ENCODE measurements at places on chromosomes 6 and 20.

- no peak for DNase-seq
Measured at GRCh38 chr6:161189891-161190290, 84.0 kb downstream of the AGPAT4 start.

GRCh38 chr20:34377072-34377847 is 14.2 kb downstream of the ITCH start:
- no peak for DNase-seq

GRCh38 chr6:136226674-136227377 is 23.3 kb downstream of the MTFR2 start:
- no peak for DNase-seq

DNA sequence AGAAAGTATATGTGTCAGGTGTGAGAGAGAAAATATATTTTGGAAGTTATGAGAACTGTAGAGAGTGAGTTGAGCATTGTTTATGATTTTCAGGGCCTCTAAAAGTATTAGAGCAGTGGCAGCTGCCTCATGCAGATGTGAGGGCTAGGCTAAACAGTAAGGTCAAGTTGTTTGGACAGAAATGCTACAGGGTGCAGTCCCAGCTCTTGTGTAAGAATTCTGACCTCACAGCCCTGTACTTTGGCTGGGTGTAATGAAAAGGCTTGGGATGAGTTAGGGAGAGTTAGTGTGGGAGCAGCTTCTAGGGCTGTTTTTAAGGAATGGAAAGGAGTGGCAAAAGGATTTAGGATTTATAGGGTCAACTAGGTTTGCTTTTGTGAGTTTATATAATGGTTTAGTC is 764.8 kb upstream of the ADGRB3 start:
- peak; percentile 71 for DNase-seq

- no peak for DNase-seq
Measured at GRCh38 chr6:145279993-145280392, 455.3 kb downstream of the EPM2A start.

- DNase-seq = no peak
Measured at GRCh38 chr6:167103041-167103891, 19.6 kb upstream of the CCR6 start.

DNA sequence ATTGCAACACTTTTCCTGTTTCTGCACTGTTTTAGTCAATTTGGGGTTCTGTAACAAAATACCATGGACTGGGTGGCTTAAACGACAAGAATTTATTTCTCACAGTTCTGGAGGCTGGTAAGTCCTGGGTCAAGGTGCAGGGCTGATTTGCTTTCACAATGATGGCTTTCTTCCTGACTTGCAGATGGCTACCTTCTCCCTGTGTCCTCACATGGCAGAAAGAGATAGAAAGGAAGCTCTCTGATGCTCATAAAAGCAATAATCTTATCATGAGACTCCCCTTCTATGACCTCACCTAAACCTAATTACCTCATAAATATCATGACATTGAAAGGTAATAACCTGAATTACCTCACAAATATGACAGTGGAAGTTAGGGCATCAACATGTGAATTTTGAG is 511.5 kb upstream of the CITED2 start:
- no peak for DNase-seq

DNA sequence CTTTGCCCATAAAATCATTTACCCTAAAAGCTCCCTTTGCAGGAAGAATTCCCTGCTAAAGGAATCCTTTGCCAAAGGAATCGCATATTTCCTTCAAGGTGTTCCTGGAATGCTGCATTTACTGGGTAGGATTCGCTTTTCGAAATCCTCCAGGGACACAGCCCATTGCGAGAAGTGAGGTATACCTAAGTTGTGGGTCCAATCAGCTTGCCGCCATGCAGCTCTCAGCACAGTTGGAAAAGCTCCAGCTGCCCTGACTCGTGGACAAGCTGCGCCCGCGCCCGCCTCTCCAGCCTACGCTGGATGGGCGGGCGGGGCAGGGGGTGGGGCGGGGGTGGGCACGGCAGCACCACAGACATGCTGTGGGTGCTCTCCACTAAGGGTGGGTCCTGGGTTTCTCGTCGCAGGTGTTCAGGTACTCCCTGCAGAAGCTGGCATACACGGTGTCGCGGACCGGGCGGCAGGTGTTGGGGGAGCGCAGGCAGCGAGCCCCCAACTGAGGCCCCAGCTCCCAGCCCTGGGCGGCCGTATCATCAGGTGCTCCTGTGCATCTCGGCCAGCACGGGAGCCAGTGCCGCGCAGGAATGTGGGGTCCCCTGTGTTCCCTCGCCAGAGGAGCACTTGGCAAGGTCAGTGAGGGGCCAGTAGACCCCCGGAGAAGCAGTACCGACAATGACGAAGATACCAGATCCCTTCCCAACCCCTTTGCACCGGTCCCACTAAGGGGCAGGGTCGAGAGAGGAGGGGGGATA is 1.4 kb downstream of the NNAT start:
- DNase-seq = peak; percentile 67

GRCh38 chr6:168226902-168227318 is 92.7 kb downstream of the DACT2 start:
- DNase-seq = no peak
